ENCODE measurements at places on chromosomes 2 and 18.

- no peak for DNase-seq
Observed at GRCh38 chr18:51724790-51725721, 527.6 kb upstream of the MEX3C start.

- no peak for DNase-seq
Observed at GRCh38 chr2:226423498-226423960, 376.1 kb downstream of the IRS1 start.

DNA sequence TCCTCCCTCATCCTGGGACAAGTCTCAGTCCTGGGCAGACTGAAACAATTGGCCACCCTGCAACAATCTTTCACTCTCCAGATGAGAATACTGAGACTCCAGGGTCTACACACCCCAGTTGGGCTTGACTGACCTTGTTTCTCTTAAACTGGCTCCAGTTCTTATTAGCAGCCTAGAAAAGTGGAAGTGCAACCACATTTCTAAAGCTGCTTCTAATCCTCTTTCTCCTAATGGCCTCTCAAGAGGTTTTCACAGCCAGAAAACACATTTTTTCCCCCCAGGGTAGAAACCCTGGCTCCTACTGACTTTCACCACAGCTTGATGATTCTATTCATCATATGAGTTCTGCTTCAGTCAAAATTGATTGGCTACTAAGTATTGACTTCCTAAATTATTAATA is 45.8 kb downstream of the SLC4A5 start:
- DNase-seq = no peak

- DNase-seq = no peak
Observed at GRCh38 chr2:127324635-127325034, 30.7 kb upstream of the ERCC3 start.

- DNase-seq = no peak
Observed at GRCh38 chr2:119112770-119113488, 45.6 kb downstream of the C1QL2 start.

DNA sequence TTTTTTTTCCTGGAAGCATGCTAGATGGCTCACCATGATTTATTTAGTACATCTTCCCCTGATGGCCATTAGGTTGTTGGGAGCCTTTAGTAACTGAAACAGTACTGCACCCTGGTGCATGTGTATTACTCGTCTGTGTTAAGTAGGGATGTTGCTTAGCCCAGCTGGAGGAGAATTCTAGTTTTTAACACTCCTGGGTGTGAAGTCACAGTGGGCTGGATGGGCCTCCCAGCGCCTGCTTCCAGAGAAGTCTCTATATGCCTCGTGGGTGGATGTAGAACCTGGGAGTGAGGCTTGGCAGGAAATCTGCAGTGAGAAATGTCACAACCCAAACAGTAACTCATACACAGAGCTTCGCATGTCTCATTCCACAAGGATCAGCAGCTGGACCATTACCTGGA is 28.9 kb upstream of the NT5DC4 start:
- DNase-seq = peak; percentile 17

- no peak for DNase-seq
Observed at GRCh38 chr18:40866013-40866645, 1088.9 kb upstream of the PIK3C3 start.

DNA sequence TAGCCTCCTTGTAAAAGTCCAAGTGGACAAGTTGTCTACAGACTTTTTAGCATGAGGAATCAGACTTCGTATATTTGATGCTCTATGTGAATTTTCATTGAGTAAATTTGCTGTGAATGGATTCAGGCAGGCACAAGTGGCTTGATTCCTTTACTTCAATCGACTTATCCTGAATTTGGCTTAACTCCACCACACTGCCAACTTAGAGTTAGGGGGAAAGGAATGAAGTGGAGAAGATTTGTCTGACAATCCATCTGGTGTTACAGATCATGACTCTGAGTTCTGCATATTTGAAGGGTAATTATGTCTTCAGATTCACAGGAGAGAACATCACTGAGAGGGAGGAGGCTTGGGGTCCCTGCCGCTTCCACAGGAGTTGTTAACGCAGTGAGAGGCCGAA is 829.3 kb downstream of the DCC start:
- no peak for DNase-seq

DNA sequence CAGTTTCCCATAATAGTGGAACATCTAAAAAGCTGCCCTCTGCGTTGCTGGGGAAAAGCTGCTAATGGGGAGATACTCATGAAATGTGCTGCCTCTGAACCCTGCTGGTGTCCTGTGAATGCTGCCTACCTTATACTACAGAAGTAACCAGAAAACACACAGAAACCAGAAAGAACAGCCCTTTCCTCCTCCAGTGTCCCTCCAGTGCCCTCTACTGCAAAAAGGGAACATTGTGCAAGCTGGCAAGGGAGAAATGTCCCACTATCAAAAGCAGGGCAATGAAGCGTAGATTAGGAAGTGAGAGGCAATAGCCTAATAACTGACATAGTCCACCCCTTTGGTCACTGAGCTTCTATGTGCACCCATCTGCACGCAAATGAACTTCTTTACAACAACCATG is 162.7 kb upstream of the ETAA1 start:
- DNase-seq = no peak

DNA sequence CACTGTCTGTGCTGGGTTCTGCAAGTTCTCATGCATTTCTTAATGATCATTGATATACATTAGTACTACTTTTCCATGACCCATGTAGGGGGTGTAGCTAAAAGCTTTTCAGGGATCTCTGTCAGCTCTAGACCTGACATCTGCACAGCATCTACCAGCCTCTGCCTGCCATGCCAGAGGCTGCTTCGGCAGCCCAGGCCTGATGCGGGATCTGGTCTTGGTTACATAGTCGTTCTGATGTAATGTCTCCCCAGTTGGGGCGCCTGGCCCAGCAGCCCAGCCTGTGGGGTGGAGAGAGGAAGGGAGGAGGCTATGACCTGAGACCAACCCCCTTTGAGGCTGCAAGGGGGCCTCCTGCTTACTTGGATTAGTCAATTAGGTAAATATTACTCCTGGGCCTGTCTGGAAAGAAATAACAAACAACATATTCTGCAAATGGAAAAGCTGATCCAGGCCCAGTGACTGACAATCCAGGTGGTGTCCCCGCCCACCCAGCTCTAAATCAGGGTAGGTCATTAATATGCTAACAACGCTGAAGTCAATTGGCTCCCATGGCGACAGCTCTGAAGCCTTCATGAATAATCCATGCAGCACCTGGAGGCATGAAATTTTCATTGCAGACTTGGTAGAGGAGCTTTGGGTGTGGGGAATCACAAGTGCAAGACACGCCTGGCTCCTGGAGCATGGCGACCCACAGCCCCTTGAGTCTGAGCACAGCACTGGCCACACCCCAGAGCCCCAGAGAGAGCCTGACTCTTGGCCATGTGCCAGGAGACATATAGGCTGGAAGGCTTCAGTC is 575.3 kb downstream of the CMPK2 start:
- no peak for DNase-seq

- DNase-seq = no peak
Observed at GRCh38 chr2:128520340-128520739, 201.7 kb upstream of the HS6ST1 start.

GRCh38 chr18:75643083-75643482 is 215.6 kb upstream of the SMIM21 start:
- no peak for DNase-seq

- no peak for DNase-seq
Observed at GRCh38 chr2:65114921-65115320, 15.0 kb downstream of the RAB1A start.

- DNase-seq = no peak
Observed at GRCh38 chr2:46421361-46421760, 58.0 kb upstream of the TMEM247 start.

All from hippocampal formation (tissue), 2 donors.